GM13977 (cell line): ENCODE measurements at places on chromosomes 12 and 14.
A peak's percentile ranks its signal among the peaks of the same experiment; 100 is the strongest.

- no peak for DNase-seq
These were observed 396.1 kb downstream of the TMTC2 start for GRCh38 chr12:83082690-83083276.

DNA sequence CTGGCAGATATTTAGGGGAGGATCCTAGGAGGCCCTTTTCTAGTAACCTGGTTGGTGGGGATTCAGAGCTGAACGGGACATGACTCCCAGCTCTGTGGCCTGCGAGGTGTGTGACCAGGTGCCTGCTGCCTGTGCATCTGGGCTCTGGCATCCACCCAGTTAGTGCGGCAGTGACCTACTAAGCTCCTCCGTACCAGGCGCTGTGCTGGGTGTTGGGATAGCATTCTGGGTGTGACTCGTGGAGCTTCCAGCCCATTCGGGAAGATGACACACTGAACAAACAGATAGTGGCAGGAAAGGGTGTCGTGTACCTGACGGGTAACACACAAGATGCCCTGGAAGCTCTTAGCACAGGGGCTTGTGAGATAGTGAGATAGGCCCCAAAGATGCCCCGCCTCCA, 80.9 kb downstream of the ACACB start:
- no peak for DNase-seq

GRCh38 chr12:24728366-24728765, 220.5 kb downstream of the BCAT1 start:
- peak; percentile 15 for DNase-seq

- DNase-seq: no peak
These were observed 60.2 kb upstream of the FERMT2 start for GRCh38 chr14:53011053-53011462.

DNA sequence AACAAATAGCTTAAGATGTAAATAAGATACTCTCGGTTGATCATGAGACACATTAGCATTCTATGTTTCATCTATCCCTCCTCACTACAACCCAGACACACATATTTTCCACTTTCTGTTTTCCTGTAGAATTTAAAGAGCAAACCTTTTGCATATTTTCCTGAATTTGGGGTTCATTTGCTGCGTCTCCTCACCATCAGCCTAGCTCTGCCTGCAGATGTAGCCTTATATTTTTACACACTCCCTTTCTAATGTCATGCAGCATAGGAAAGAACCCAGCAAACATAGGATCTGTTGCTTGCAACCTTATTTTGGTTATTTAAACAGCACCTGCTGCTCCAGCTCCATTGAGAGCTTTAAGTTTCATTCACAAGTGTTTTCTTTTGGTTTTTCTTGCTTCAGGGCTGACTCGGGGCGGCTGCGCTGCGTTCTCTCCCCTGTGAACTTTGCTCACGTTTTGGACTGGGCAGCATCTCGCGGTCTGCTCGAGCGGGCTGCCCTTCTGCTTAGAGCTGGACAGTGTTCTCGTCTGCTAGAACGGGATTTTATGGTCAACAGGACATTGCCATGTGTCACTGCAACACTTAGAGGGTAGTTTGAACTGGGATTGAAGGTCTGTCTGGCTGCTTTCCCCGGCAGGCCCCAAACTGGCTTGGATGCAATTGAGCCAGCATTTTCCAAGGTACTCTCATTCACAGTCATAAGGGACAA, 57.8 kb upstream of the VRK1 start:
- no peak for DNase-seq
